ENCODE measurements at places on chromosomes 4 and X. TPM values are rescaled to one million over a fixed set of nuclear protein-coding genes. Genes with fewer than 3 reads are reported as not detected.

IGSF1 gene
- total RNA-seq = 5.3 TPM

KIF4A gene
- total RNA-seq = 3.5 TPM

TMEM187 gene
- 13.4 TPM for total RNA-seq

PNMA6F gene
- total RNA-seq = not detected

CXCL1 gene
- not detected for total RNA-seq

TMLHE gene
- total RNA-seq = 17.4 TPM

DNA sequence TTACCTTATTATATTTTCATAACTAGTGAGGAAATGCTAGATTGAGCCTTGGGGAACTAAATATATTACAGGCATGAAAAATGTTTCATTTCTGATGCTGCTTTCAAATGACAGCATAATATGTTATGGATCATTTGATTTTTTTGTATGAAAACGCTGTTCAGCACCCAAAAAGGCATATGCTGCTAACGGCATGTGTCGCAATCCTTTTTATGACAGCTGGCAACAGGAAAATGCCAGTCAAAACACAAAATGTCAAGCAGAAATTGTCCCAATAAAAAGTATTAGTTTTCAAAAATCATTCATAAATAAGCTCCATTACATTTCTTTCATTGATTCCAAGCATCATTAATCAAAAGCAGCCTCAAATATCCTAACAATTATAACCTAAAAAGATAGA, 1244.5 kb downstream of the PCDH7 start:
- H3K36me3 ChIP-seq = no peaks in the 10 kb centered on the region
- no peaks in the 10 kb centered on the region for H3K4me1 ChIP-seq
- DNase-seq = no peak
- H3K27me3 ChIP-seq = no peaks in the 10 kb centered on the region
- no peak overlapping the region for H3K27ac ChIP-seq

DNA sequence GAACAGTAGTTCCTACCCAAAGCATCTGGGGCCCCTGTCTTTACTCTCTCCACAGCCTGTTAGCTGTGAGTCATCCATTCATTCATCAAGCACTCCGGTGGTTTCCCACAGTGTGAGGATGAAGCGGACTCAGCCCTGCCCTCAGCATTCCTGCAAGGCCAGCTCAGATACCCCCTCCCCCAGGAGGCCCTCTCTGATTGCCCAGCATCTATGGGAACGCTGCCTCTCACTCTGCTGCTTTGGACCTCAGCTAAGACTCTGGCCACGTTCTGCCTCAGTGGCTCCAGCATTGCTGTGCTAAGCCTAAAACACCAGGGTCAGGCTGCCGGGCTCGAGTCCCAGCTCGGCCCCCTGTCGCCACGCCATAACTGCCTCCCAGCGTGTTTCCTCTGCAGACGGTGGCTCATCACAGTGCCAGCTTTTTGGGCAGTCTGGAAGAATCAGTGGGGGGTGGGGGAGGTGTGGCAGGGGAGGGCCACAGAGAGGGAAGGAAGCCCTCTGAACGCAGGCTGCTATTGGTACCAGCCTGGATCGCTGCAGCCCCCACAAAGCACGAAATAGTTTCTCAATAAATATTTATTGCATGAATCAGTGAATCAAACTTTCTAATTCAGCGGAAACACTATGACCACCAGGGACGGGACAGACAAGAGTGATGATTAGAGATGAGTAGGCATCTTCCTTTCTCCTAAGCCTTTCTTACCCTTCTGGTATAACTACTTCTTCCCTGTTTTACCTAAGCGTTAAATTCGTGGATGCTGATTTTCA, 74.4 kb downstream of the SORCS2 start:
- no peaks in the 10 kb centered on the region for H3K4me1 ChIP-seq
- no peak overlapping the region for H3K27ac ChIP-seq
- no peaks in the 10 kb centered on the region for H3K36me3 ChIP-seq
- H3K27me3 ChIP-seq = no peaks in the 10 kb centered on the region
- H3K4me3 ChIP-seq = no peak overlapping the region

- no peaks in the 10 kb centered on the region for H3K36me3 ChIP-seq
- no peak overlapping the region for H3K27ac ChIP-seq
- no peaks in the 10 kb centered on the region for H3K27me3 ChIP-seq
- peak overlapping the region; percentile 93 for H3K4me3 ChIP-seq
- H3K4me1 ChIP-seq = peaks cover 7% of the 10 kb centered on the region
These were observed 645 bp upstream of the RAB28 start for GRCh38 chr4:13484749-13485221.

DNA sequence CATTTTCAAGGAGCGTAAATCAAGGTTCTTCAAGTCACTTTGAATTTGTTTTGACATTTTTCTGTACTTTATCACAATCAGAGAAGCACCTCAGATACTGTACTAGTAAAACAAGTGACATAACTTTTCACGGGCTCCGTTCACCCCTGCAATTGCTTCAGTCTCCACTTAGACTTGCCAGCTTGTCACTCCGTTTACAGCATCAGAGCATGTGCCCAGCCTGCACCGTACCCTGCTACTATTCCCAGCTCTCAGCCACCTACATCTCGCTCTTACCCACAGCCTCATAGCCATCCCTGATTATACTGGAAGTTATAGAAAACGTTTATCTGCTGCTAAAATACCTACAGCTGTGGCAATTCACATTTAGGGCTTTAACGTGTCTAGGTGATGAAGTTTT, 135.3 kb upstream of the TENM3 start:
- no peak overlapping the region for H3K4me3 ChIP-seq
- no peak overlapping the region for H3K27ac ChIP-seq
- no peaks in the 10 kb centered on the region for H3K4me1 ChIP-seq
- DNase-seq = no peak
- no peaks in the 10 kb centered on the region for H3K36me3 ChIP-seq

DNA sequence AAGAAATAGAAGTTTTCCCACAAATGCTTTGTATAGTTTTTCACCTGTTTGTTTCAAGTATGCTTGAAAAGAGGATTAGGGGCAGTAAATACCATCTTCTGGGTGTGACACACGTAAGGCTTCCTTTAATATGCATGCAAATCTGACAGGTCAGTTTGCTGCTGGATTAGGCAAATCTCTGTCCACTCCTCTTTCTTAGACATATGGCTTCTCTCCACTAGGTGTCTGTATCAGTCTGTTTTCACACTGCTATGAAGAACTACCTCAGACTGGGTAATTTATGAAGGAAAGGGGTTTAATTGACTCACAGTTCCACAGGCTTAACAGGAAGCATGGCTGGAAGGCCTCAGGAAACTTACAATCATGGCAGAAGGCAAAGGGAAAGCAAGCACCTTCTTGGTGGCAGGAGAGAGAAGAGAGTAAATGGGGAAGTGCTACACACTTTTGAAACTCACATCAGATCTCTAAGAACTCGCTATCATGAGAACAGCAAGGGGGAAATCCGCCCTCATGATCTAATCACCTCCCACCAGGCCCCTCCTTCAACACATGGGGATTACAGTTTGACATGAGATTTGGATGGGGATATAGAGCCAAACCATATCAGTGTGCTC, 66.9 kb downstream of the TAB3 start:
- H3K4me3 ChIP-seq = no peak overlapping the region
- H3K36me3 ChIP-seq = no peaks in the 10 kb centered on the region
- no peaks in the 10 kb centered on the region for H3K27me3 ChIP-seq
- no peaks in the 10 kb centered on the region for H3K4me1 ChIP-seq
- H3K27ac ChIP-seq = no peak overlapping the region

GRCh38 chr4:89753601-89754066, 83.3 kb downstream of the SNCA start:
- H3K27me3 ChIP-seq = no peaks in the 10 kb centered on the region
- no peak overlapping the region for H3K4me3 ChIP-seq
- no peak overlapping the region for H3K27ac ChIP-seq
- H3K36me3 ChIP-seq = no peaks in the 10 kb centered on the region
- DNase-seq = peak; percentile 98

DNA sequence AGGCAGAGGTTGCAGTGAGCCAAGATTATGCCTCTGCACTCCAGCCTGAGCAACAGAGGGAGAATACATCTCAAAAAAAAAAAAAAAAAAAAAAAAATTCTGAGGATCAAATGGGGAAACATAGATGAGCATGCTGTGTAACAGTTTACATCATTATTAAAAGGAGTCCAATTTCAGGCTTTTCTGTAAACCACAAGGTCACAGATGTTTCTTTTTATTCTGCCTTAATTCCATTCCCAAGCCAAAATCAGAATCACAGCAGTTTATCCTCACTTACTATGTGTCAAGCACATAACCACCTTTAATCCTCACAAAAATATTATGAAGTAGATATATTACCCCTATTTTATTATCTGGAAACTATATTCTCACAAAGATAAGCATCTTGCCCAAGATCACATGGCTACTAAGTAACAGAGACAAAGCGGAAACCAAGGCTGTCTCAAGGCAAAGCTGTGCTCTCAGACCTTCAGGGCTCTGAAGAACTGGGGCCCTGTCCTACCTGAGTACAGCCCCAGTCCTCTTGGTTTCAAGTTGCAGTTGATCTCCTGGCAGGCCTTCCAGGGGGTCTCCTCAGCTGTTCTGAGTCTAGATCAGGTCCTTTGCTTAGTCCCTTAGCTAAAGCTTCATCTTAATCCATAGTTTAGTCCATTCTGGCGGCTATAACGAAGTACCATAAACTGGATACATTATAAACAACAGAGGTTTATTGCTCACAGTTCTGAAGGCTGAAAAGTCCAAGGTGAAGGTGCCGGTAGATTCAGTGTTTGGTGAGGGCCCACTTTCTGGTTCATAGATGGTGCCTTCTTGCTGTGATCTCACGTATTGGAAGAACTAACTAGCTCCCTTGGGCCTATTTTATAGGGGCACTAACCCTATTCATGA, 141.3 kb downstream of the PALLD start:
- H3K36me3 ChIP-seq = no peaks in the 10 kb centered on the region
- no peak for DNase-seq
- H3K4me3 ChIP-seq = no peak overlapping the region

- DNase-seq = no peak
- no peaks in the 10 kb centered on the region for H3K4me1 ChIP-seq
- H3K36me3 ChIP-seq = no peaks in the 10 kb centered on the region
- no peak overlapping the region for H3K4me3 ChIP-seq
- H3K27me3 ChIP-seq = no peaks in the 10 kb centered on the region
- H3K27ac ChIP-seq = no peak overlapping the region
These were observed 424.3 kb downstream of the GRXCR1 start for GRCh38 chr4:43316813-43317212.

- peaks cover 23% of the 10 kb centered on the region for H3K4me1 ChIP-seq
- H3K27me3 ChIP-seq = no peaks in the 10 kb centered on the region
- DNase-seq = peak; percentile 1
- H3K36me3 ChIP-seq = peaks cover 4% of the 10 kb centered on the region
- peak overlapping the region; percentile 95 for H3K27ac ChIP-seq
- peak overlapping the region; percentile 54 for H3K4me3 ChIP-seq
These were observed 712 bp downstream of the PNPLA4 start for GRCh38 chrX:7926501-7926900.

DNA sequence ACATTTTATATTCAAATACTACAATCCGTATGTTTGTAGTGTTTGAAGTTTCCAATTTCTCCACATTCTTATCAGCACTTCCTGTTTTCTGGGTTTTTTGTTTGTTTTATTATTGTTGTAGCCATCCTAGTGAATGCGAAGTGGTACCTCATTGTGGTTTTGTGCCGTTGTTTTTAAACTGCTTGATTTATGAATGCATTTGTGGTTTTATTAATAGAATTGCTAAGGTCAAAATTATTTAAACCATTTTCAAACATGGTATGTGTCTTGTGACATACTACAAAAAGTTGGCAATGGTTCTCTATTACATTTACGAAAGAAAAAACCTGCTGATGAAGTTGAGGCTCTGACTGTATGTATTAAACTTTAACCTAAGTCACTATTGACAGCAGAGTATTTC, 780.0 kb upstream of the MAGEB2 start:
- peak; percentile 41 for DNase-seq
- no peaks in the 10 kb centered on the region for H3K4me1 ChIP-seq
- H3K27ac ChIP-seq = no peak overlapping the region
- H3K27me3 ChIP-seq = no peaks in the 10 kb centered on the region
- H3K4me3 ChIP-seq = no peak overlapping the region
- H3K36me3 ChIP-seq = no peaks in the 10 kb centered on the region

DNA sequence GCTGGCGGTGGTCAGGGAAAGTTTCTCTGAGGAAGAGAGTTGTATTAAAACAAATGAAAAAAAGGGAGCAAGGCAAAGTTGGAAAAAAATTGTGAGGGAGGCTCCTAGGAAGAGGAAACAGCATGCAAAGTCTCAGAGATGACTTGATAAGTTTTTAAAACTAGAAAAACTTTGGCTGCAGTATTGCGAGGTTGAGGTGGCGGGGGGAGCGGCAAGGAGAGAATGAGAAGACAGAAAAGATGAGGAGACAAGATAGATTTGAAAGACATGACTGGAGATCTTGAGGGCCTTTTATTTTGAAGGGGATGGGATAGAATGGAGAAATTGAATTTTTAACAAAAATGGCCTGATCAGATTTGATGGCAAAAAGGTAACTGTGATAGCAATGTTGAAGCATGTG, 4.8 kb upstream of the UBE2D3 start:
- H3K27ac ChIP-seq = no peak overlapping the region
- H3K4me3 ChIP-seq = no peak overlapping the region
- no peaks in the 10 kb centered on the region for H3K36me3 ChIP-seq
- H3K27me3 ChIP-seq = no peaks in the 10 kb centered on the region
- DNase-seq = no peak

DNA sequence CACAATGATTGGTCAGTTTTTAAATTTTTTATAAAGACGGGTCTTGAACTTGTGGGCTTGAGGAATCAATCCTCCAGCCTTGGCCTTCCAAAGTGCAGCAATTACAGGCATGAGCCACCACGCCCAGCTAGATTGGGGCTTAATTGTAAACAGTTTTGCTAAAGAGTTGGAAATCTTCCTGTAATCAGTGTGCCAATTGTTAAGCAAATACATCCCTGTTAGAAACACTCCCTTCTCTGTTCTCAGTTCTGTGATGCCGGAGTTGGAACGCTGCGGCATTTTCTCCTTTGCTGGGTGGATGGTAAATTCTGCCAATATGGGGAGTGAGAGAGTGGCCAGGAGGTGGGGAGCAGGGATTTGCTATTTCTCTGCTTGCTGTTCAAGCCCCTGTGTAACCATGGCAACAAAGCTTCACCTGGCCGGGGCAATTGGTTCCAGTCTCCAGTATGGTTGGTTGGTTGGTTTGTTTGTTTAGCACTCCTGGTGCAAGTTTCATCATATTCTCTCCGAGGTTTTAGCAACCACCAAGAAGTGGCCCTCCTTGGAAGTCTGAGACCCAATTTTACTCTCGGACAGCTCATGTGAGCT, 3.0 kb upstream of the SPATA4 start:
- H3K36me3 ChIP-seq = no peaks in the 10 kb centered on the region
- H3K27me3 ChIP-seq = no peaks in the 10 kb centered on the region
- DNase-seq = no peak
- H3K4me1 ChIP-seq = peaks cover 7% of the 10 kb centered on the region
- H3K27ac ChIP-seq = no peak overlapping the region
- H3K4me3 ChIP-seq = no peak overlapping the region

DNA sequence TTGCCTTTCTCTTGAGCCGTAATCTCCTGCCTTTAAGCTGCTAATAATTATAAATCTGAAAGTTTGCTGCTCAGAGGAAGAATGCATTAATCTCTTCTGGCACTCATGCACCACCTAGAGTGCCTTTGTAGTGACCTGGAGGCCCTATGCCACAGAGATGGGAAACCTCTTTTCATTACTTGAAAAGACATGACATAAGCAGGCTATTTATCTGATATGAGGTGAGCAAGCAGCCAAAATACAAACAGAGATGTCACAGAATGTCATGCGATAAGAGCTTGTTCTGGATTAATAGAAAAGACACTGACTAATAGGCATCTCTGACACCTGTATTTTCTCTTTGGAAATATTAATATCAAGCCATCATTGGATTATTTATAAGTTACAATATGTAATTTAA, 42.3 kb downstream of the GABRB1 start:
- H3K27ac ChIP-seq = no peak overlapping the region
- H3K4me1 ChIP-seq = no peaks in the 10 kb centered on the region
- no peaks in the 10 kb centered on the region for H3K27me3 ChIP-seq
- no peak overlapping the region for H3K4me3 ChIP-seq
- DNase-seq = no peak

All from cardiac muscle cell (in vitro differentiated cells and primary cell).